Cortex of kidney (tissue), 1 donor: ENCODE measurements at places on chromosomes 5 and 9.

DNA sequence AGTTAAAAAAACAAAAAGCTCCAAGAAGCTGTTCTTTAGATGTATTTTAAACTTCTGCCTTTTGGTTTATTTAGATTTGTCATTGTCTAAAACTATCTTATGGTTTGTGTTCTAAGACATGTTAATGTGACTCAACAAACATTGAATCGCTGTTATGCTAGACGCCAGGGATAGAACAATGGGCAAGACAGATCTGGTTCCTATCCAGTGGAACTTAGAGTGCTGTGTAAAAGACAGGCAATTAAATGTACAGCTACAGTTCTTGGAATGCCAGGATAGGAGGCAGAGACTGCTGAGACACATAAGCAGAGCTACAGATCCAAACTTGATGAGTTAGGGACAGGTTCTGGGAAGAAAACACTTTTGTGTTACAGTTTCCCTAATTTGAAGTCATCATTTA, 22.4 kb downstream of the LYRM7 start:
- DNase-seq: no peak

GRCh38 chr9:114433720-114434255, 46.0 kb upstream of the AKNA start:
- DNase-seq: no peak

DNA sequence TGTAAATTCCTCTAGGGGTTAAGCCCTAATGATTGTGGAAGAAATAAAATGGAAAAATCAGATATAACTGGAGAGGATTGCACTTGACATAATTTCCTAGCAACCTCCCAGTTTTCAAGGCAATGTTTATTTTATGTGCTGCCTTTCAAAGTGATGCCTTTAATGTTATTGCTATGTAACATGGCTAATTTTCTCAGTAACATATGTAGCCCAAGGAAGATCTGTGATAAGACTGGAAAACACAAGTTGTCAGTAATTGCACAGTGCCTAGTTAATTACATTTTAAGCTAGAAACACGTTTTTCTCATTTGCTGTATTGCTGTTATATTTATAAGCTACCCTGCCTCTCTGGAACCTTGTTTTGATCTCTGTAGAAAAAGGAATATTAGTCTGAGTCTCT, 49.2 kb upstream of the KCNN2 start:
- no peak for DNase-seq

DNA sequence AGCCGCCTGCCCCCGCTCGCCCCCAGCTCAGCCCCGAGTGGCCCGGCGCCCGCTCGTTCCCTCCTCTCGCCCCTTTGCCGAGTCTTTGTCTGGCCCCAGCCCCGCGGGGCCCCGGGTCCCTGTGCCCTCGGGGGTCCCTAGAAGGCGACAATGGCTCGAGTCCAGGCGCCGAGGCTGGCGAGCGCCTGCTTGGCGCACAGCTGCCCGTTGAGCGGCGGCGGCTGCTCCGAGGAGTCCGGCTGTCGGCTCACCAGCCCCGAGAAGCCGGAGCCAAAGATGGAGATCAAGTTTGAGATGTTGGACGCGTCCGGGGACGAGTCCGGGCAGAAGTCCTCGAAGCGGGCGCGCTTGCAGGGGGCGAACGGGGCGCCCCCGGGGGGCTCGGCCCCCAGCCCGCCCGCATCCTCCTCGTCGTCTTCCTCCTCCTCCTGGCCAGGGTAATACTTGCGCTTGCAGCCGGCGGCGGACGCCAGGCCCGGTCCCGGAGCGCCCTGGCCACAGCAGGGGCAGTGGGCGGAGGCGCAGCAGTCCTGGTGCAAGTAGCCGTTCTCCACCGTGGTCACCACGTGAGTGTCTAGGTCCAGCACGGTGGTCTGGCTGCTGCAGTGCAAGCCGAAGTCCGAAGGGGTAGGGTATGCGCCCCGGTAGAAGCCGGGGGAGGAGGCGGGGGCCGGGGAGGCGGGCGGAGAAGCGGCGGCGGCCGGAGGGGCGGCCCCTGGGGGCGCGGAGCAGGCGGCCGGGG, 1.2 kb downstream of the IER5L start:
- no peak for DNase-seq

- no peak for DNase-seq
These were observed 154.6 kb upstream of the GHR start for GRCh38 chr5:42268630-42269029.

GRCh38 chr5:52582313-52582712, 205.4 kb upstream of the ITGA1 start:
- no peak for DNase-seq

GRCh38 chr9:126478216-126478981, 135.3 kb upstream of the LMX1B start:
- no peak for DNase-seq

DNA sequence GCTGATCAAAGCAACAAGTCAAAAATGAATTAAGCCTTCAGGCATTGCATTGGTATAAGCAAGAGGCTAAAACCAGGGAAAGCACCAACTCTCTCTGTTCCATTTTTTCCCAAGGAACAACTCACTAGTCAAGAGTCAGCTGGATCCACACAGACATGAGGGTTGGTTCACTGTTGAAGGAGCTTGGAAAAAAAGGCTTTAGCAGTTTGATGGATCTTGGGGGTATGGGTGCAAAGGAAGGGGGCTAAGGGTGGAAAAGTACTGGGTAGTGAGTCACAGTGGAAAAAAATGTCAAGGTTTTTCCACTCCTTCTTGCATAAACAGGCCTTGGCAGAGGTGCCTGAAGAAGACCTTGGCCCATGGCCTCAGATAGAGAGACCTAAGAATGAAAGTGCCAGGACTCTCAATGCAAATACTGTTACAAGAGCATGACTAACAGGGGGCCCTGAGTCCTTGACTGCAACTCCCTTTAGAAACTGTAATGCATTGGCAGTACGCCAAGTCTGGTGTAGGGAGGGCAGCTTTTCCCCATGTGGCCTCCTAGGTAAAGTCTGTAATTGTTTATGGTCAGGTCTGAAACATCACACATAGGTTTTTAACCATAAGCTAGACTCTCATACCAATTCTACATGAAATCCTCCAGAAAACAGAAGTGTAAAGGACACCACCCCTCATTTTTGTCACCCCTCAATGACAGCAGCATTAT, 23.7 kb downstream of the ACTL7A start:
- DNase-seq: no peak

DNA sequence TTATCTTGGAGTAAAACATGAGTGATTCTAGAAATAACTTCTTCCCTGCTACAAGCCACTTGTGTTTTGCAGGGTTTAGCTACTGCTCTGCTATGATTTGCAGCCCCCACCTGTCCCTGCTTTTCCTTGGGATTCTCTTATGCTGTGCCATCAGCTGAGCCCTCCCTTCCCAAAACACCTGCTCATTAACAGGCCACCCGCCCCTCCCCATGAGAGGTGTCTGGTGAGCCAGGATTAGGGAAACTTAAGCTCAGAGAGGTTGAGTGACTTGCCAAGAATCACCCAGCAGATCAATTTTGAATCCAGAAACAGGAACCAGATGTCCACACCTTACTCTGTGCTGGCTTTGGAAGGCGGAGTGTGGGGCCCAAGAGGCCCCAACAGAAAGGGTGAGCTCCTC, 111.7 kb upstream of the CXCL14 start:
- DNase-seq: no peak

DNA sequence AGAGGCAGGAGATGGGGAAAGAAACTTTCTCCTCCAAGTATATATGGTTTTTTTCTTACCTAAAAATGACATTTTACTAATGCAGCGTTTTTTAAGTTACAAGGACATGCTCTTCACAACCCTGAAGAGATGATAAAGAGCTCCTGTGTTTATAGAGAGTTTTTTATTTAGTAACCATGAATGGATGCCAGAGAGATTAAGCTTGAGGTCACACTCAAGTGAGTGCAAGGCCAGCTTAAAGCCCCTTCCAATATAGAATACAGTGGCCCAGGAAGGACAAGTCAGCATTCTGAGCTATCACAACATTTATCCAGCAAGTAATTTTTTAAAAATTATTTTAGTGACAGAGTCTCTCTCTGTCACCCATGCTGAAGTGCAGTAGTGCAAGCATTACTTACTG, 6.7 kb upstream of the HAVCR2 start:
- DNase-seq: no peak

GRCh38 chr9:15332939-15333338, 25.9 kb upstream of the TTC39B start:
- DNase-seq: no peak

- no peak for DNase-seq
These were observed 612.9 kb downstream of the DNAH5 start for GRCh38 chr5:13331585-13331984.

DNA sequence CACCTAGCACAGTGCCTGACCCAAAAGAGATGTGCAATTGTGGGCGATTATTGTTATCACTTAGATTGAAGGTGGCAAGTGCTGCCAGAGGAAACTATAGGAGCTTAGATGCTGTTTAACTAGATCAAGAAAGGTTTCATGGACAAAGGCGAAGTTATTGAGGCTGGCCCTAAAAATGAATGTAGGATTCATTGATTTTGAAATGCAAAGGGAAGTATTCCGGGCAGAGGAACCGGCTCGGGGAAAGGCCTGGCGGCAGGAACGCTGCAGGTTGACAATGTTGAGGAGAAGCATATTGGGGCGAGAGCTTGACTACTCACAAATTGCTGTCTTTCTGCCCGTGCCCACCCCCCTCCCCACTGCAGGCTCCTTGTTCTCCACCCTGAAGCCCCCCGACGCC, 37.4 kb upstream of the TTC1 start:
- no peak for DNase-seq

DNA sequence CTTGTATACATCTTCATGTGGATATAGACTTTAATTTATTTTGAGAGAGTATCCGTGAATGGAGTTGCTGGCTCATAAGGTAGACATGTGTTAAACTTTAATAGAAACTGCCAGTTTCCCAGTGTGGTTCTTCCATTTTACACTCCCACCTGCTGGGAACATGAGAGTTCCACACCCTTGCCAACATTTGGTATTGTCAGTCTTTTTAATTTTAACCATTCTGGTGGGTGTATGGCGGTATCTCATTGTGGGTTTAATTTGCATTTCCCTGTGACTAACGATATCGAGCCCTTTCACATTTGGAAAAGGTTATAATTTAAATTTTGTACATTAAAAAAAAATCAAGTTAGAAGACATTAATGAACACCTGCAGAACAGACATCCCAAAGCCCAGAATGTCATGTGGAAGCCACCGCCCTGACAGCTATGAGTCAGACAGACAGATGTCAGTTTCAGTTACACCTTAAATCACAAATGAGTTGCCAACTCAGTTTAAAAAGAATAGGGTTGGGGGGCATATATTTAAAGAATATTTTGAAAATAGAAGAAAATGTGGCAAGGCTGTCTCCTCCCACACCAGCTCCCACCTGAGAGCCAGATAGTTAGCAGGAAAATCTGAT, 36.9 kb downstream of the ANKRD33B start:
- no peak for DNase-seq

DNA sequence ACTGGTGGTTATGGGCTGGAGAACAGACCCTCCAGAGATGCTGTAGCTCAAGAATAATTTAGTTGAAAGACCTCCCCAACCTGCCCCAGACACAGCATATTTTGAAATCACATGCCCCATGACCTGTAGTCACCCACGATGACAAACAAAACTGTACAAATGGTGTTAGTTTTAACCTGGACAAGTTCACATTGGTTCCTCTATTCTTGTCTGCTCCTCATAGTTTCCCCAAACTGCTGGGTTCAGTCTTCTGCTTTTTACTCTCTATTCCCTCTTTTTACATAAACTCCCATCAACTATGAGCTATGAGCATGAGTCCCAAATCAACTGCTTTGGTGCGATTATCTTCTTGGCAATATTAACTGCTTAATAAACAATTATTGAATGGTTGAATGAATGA, 365.3 kb upstream of the CLINT1 start:
- DNase-seq: no peak

DNA sequence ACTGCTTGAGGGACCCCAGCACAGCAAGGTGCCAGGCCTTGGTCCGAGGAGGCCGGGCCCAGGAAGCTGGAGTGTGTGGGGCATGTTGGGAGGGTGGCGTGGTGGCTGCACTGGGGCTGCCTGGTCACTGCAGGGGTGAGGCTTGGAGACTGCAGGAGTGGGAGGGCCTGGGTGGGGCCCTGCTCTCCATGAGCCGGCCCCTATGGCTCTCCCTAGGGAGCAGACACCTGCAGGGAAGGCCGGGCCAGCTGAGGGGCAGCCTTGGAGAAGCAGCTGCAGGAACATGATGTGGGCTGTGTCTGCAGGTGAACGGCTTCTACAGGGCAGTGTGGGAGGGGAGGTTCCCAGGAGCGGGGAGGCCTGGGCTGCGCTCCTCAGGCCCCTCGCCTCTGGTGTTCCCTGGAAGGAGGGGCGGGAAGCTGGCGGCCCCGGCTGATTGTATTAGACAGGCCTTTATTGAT, 41.7 kb upstream of the TMEM250 start:
- DNase-seq: no peak

DNA sequence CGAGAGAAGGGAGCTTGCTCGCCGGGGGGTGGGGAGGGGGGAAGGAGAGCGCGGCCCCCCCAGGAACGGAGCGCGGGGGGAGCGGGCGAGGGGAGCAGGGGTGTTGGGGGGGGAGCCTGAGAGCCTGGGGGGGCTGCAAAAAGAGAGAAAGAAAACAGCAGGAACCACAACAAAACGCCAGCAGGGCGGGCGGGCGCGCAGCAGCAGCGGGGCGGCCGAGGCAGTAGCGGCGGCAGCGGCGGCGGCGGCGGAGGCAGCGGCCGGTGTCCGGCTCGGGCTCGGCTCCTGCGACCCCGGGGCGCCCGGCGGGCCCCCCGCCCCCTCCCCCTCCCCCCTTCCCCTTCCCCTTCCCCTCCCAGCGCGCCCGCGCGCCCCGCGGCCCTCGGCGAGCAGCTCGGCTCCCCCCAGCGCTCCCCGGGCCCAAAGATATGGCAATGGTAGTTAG, 1.6 kb downstream of the NR2F1 start:
- no peak for DNase-seq
